CD4-positive, alpha-beta T cell treated with Interleukin-17A for 1 hour (primary cell): ENCODE measurements at places on chromosomes 5 and 9.

DNA sequence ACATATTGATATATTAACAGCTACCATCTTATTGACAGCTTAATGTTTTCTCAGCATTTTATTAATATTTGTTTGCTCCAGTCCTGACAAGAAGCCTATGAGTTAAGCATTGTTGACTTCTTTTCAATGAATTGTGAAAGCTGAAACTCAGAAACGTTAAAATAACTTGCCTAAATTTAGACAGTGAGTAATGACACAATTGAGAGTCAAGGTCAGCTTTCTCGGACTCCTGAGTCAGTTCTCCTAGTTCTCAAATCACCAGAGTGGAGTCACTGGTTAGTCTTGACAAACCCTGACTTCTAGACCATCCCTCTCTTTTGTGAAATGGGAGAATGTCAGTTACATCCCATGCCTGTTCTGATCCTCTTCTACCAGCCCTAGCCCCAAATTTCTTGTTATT, 222.7 kb upstream of the ACO1 start:
- DNase-seq = no peak

DNA sequence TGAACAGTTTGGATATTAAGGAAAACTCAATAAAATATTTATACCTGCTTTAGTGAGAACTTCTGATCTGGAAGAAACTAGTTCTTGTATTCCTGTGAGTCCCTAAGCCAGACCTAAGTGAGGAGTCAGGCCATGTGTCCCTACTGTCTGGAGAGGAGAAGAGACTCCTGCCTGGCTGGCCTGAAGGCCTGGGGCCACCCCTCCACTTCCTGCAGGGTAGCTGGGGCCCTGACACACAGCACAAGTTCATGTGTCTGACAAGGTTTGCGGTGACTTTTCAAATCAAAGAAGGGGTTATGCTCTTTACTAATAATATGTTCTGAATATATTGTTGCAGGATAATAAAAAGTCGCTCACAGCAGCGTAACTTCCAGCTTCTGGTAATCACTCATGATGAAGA, 16.1 kb upstream of the IL13 start:
- DNase-seq = no peak

DNA sequence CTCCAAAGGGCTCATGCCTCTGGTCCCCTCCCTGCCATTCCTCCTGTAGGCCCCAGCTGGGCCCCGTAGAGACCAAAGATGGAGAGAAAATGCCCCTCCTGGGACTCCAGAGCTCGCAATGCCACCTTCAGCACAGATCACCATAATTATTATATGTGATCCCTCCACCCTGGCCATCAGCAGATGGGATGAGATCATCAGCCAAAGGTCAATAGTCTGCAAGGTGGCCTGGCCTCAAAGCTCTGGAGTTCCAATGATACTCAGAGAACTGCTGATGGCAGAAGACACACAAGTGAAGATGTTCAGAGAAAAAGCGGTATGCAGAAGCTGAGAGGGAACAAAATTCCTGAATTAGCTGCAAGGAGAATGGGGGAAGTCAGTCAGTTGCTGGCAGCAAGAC, 5.0 kb downstream of the RPP25L start:
- DNase-seq = no peak

DNA sequence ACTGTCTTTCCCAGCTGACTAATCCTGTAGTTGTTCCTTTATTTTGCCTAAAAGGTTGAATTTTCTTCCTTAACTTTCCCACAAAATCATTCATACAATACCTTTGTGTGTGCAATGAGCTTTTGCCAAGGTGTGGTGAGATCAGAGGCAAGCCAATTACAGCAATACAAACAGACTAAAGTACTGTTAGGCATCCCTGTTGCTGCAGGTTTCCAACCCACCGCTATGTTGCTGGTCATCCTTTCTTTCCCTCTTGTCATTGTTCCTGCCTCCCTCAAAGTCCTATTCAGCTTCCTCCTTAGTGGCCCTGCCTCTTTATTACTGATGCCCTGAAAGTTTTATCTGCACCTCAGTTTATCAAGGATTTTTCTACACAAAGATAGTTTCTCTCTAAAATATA, 22.1 kb downstream of the ITGA2 start:
- no peak for DNase-seq

- no peak for DNase-seq
Observed at GRCh38 chr5:147753765-147754164, 28.8 kb downstream of the JAKMIP2 start.
